ENCODE measurements at places on chromosomes 1 and 21.
A peak's percentile ranks its signal among the peaks of the same experiment; 100 is the strongest.

- DNase-seq = peak; percentile 23
Measured at GRCh38 chr1:67760030-67760821, 73.0 kb downstream of the GNG12 start.

DNA sequence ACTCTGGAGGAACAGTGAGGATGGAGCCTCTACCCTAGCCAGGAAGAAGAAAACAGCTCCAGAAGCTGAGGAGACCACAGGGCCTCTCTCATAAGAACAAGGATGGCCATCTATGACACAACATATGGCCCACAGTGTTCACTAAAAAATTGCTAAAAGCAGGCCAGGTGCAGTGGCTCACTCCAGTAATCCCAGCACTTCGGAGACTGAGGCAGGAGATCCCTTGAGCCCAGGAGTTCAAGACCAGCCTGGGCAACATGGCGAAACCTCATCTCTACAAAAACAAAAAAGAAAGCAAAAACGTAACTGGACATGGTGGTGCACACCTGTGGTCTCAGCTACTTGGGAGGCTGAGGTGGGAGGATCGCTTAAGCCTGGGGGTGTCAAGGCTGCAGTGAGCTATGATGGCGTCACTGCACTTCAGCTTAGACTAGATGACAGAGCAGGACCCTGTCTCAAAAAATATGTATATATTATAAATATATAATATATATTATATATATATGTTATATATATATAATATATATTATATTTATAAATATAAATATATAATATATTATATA, 103.1 kb downstream of the TOMM20 start:
- DNase-seq = no peak

GRCh38 chr21:29939924-29940275, at the start of gene GRIK1:
Gene GRIK1, minus strand, starts transcription at chr21:29939996.
- no peak for DNase-seq

DNA sequence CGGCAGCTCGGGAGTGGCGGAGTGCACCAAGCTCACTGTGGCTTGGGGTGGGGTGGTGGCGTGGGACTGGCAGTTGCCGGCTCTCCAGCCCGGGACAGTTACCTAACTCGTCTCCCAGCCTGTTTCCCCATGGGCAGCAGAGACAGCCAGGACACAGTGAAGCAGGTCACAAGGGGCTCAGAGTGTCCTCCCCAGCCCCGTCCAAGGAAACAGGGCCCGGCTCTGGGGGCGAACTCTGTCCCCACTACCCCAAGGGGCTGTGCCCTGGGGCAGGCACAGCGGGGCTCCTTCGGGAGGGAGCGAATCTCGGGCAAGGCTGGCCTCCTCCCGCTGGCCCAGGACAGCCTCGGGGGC, 759 bp downstream of the GPR157 start:
- no peak for DNase-seq

DNA sequence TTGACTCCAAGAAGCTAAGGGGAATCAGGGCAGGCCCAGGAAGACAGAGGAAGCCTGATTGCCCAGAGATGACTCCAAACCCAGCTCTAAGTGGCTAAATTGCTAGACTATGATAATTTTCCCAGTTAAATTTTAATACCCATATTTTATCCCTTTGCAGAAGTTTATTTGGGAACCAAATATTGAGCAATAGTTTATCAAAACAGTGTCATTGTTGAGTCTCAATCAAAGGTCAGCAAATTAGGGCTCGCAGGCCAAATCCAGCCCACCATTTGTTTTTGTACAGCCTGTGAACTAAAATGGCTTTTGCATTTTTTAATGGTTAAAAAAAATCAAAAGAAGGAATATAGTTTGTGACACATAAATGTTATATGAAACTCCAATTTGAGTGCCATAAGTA, 47.1 kb downstream of the LBR start:
- no peak for DNase-seq

DNA sequence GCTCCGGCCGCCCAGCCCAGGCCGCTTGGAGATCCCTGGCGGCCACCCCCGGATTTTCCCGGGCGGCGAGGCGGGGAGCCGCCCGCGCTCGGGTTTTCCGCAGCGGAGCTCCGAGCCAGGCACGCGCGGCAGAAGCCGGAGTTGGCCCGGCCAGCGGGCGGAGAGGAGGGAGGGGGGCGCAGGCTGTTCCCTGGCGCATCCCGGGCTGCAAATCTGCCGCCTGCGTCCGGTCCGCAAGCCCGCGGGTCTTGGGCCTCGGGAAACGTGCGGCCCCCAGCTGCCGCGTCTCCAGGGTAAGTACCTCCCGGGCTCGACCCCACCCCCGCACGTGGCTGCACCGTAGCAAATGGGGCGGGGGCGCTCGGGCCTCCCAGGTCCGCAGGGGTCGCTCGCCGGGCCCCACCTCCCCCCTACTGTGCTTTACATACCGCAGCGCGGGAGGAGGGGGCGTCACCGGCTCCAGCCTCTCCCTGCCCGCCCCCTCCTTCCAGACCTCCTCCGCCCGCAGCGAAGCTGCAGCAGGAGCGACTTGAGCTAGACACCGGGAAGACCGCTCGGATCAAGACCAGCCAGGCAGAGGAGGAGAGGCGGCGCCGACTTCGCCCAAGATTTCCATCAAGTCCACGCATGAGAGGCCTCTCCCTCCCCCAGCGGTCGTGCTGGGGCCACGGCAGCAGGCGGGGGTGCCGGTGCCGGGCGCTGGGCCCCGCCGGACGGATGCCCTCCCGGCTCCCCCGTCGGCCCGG, 1.6 kb downstream of the TMEM200B start:
- no peak for DNase-seq

DNA sequence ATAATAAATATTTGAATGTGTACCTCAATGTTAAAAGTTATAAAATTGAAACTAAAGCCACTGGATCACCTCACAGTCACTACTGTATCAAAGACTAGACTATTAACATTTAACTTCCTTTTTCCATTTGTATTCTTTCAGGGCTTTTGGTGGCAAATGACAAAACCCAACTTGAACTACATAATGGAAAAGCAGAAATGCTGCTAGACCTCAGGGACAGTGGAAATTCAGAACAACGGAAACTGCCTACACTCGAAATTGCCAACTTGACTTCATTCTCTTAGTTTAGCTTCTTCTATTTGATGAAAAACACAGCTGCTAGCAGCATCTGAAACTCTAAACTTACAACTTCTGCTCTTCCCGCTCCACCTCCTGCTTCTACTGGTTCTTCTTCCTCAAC, 34.9 kb upstream of the NTNG1 start:
- no peak for DNase-seq

DNA sequence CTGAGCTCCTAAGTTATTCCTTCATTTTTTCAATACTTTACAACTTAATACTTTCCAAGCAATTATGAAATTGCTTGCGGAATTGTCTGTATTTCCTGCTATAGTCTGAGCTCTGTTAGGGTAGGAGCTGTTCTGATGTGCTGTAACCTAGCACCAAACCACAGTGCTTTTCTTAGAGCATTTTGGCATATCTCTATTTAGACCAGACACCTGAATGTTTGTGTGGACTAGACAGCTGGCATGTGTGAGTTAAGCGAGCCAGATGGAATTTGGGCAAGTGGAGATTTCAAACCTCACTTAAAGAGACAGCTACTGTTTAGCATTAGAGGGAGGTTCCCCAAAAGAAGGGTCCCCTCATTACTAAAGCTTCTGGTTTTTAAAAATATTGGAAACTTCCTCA, 106.1 kb downstream of the RWDD3 start:
- no peak for DNase-seq

GRCh38 chr1:226978432-226979114, 38.5 kb downstream of the COQ8A start:
- no peak for DNase-seq

GRCh38 chr1:108033550-108033951, 68.6 kb upstream of the VAV3 start:
- DNase-seq = no peak

GRCh38 chr1:79355090-79355489, 348.6 kb upstream of the ADGRL4 start:
- DNase-seq = no peak

DNA sequence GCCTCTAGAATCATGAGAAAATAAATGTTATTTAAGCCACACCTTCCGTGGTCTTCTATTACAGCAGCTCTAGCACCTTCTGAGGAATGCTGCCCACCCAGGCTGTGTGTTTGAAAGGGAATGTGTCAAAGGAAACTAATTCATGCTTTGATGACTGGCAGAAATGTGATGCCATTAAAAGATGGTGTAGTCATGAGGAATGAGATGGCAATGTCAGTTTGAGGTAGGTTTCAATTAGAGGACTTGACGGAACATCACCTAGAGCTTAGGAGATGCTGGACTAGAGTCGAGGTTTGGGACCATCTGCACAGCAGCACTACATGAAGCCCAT, 10.6 kb downstream of the PDZK1 start:
- DNase-seq = no peak

- no peak for DNase-seq
Measured at GRCh38 chr1:47382399-47382983, 33.6 kb upstream of the FOXE3 start.

GRCh38 chr1:5704561-5705514, 287.4 kb downstream of the NPHP4 start:
- DNase-seq = no peak

DNA sequence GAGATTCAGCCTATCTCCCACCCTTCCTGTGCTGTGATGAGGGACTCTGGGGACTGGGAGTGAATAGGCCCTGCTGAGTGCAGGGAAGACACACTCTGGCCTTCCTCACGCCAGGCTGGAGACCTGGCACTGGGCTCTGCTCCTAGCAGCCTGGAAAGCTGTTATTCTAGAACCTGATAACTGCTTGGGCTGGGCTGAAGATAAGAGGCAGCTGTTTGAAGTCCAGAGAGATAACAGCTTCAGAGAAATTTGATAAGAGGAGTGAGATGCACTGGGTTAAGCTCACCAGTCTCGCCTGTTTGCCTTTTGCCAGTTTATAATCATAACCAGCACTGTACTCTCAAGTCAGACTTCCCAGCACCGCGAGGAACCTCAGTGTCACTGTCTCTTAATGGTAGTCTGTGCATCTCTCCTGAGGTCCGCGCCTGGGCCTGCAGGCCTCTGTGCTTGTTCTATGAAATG, 46.6 kb upstream of the GPR37L1 start:
- DNase-seq = no peak

DNA sequence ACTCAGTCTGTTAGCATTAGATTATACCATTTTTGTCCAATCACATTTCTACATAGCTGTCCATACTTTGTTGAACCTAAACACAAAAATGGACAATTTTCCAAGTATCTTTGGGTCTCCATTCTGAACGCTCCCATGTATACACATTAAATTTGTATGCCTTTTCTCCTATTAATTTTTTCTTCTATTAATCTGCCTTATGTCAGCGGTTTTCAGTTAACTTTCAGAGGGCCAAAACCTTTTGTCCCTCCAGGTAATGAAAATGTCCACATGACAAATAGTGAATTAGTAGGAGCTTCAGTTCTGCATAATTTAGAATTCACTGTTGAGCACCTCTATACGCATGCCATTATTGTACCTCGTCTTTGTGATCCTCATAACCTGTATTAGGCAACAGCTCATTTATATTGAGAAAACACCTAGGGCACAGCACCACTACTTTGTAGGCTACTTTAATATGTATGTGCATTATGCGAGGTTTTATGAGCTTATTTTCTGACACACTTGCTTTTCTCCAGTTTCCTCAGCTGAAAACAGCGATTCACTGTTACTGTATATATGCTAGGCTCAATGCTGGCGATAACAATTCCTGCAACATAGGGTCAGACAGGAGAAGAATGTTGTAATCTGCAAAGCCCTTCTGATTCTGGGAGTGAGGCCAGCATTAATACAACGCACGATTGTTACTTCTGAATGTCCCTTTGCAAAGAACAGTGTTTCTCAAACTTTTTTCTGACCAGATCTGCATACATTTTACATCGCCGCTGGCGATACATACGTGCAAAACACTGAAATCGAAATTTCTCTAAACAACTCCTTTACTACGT, 1.1 kb upstream of the ABCD3 start:
- DNase-seq = no peak

DNA sequence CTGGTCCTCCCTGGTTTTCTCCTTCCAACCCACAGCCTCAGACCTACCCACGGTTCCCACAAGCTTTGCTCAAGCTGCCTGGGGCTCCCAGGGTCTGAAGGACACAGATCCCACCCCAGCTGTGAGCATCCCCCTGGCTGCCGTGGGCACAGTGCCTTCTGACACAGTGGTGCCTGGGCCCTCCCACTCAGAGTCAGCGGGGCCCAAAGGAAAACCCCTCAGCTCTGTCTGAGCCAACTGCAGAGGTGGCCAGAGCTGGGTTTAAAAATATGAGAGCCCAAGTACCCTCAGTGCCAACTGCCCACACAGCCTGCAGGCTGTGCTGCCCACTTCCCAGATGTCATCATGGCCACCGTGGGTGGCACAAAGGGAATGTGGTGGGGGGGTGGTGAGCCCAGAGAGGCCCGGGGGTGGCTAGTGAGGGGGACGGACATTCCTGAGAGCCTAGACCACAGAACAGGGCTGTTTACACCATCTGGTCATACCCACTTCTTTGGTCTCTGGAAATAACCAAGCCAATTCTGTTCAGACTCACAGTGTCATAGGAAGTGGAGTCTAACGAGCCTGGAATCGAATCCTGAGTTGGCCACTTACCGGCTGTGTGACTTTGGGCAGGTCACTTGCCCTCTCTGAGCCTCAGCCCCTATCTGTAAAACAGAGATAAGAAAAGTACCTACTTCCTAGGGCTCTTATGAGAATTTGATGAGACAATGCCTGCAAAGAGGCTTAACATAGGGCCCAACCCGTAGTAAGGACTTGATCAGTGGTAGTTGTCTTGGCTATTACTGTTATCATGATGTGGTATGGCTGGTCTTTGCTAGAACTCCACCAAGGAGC, 85.5 kb downstream of the CAMK2N1 start:
- DNase-seq = no peak

DNA sequence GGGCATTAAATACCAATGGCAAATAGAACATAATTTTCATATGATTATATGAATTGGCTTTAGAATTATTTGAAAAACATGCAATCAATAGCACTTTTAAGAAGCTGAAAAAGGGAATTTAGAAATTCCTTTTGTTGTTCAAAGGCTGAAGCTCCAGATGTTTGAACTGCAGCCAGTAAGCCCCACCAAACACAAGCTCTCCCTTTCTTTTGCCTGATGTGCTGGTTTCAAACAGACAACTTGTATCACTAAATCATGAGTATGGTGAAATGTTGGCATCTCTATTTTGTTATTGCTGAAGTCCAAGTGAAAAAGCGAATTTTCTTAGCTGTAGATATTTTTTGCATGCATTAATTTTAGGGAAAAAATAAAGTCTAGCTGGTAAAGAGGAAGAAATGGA, 27.5 kb upstream of the NCAM2 start:
- no peak for DNase-seq

DNA sequence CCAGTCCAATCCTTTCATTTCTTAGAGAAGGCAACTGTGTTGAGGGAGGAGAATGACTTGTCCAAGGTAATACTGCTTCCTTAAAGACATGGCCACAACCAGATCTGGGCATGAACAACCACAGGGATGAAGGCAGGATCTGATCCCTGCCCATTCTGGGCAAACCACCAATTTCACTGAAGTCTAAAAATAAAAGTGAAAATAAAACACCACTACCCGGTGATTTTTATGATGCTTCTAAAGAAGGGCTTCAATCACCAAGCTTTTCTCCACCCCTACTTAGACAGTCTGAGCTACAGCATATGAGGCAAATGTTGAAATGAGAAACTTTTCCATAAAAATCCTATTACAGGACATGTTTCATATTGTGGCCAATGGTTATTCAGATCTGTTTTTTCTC, 133.0 kb downstream of the PTPN14 start:
- DNase-seq = no peak

Data from stimulated activated CD8-positive, alpha-beta memory T cell treated with anti-CD3 and anti-CD28 coated beads, Interleukin-7, amount 100 ng/mL, for 1 hour (primary cell).